ENCODE measurements at places on chromosomes 6 and 20. TPM values are rescaled to one million over a fixed set of nuclear protein-coding genes. Genes with fewer than 3 reads are reported as not detected.

MROH8 gene
- 1.5 TPM for total RNA-seq

GRCh38 chr6:77466055-77466450 is 2.8 kb upstream of the HTR1B start:
- no peak for DNase-seq

DNA sequence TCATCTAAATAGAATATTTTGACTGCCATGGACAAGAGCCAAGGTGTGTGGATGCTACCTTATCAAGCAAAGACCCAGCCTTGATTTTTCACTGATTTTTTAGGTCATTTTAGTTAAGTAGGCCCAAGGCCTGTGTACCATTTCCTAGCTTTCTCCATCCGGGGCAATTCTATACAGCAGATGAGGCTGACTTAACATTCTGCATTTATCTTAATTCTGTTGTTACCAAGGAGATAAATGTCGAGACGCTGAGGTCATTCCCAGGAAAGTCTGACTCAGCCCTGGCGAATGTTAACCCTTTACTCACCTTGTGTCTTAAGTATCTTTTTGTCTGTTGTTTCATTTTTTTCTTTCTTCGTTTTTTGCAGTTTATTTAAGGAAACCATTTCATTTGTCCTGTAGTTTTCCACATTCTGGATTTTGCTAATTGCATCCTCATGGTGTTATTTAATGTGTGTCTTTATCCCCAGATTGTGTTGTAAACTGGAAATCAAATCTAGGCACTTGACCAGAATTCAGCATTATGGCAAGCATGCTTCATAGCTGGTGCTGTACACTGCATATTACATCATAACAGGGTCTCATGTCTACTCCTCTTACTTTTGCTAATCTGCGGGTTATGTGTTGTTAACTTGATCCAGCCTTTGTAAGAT is 277.0 kb downstream of the CDKAL1 start:
- DNase-seq: no peak

GRCh38 chr6:158758451-158758860 is 60.7 kb downstream of the EZR start:
- no peak for DNase-seq

CCN6 gene
- not detected for total RNA-seq

DNA sequence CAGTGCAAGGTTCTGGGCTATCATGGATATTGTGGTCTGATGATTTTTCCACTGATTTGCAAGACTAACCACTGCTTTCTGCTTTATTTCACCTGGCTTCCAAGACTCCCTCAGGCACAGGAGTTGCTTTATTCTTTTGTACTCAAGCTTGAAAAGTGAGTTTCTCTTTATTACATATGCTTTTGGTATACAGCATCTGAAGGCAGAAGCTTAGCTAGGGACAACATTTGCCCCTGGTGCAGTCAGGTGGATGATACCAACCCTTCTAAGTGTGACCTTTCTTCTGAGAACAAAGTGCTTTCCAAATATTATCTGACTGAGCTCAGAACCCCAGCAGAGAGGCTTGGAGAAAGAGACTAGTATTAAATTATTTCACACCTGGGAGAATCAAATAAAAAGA is 94.0 kb upstream of the PHACTR1 start:
- DNase-seq: no peak

DNA sequence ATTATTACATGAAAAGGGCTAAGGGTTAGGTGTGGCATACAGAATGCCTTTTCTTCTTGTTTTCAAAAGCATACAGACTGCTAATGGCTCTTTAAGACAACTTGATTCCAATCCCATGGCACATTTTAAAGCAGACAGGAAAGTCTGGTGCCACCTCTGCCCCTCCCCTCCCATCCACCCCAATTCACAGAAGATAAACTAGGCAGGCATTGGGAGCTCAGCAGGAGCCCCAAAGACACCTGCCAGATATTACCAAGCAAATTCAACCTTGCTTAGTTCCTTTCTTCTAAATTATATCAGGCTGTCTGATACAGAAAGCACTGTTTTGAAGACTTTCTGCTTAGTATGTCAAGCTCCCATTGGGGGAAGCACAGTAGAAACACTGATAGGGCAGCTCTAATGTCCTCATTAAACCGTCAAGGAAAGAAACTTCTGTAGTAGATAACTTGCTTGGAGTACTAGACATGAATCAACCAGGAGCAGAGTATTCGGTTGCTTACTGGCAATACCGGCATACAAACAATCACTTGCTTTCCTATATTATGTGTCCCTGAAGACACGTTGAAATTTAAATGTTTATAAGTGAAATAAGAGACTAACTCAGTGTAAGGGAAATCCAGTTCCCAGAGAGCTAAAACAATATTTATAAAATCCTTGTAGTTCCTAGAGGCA is 13.0 kb downstream of the SESN1 start:
- no peak for DNase-seq

Measured in GM12878 (cell line).